Tibial nerve (tissue), 4 donors: ENCODE measurements at places on chromosomes 7 and 10.
A peak's percentile ranks its signal among the peaks of the same experiment; 100 is the strongest.

DNA sequence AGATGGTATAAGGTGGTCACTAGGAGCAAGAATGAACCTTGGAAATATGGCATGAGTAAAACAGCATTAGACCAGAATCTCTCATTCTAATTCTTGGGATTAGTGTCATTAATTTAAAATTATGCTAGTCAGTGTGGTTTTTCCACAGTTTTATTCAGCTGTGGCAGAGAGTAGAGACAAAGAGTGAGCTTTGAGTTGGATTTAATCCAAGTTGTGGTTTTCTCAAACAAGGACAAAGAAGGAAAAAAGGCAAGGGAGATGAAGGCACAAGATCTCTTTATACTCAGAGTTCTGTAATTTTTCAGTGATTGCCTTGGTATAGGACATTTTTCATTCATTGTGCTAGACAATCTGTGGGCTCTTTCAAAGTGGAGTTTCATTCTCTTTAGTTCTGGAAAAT lies 28.2 kb upstream of the AKAP9 start:
- DNase-seq: no peak
- H3K4me1 ChIP-seq: no peaks in the 10 kb centered on the region
- H3K4me3 ChIP-seq: no peak overlapping the region
- no peaks in the 10 kb centered on the region for H3K27me3 ChIP-seq
- H3K36me3 ChIP-seq: no peaks in the 10 kb centered on the region
- no peak overlapping the region for H3K27ac ChIP-seq

DNA sequence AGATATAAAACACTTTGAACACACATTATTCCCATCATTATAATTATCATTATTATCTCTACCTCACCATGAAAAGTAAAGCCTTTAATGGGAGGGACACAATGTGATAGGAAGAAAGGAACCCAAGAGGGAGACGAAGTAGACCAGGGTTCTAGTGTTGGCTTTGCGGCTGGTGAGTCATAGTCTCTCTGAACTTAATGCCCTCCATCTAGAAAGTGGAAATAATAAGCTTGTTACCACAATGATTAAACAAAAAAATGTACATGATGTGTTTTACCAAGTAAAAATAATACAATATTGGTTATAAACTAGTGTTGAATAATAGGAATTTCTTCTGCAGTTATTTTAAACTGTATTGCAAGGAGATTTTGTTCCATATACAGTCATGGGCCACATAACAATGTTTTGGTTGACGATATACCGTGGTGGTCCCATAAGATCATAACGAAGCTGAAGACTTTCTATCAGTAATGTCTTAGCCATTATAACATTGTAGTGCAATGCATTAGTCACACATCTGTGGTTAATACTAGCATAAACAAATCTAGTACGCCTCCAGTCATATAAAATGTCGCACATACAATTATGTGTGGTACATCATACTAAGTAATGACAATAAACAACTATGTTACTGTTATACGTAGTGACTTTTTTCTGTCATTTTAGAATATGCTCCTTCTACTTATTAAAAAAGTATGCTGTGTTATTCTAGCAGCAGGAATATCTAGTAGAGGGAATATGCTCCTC lies 450.6 kb upstream of the SORCS1 start:
- no peaks in the 10 kb centered on the region for H3K4me1 ChIP-seq
- H3K36me3 ChIP-seq: no peaks in the 10 kb centered on the region
- DNase-seq: no peak
- H3K4me3 ChIP-seq: no peak overlapping the region
- H3K27me3 ChIP-seq: no peaks in the 10 kb centered on the region

- no peaks in the 10 kb centered on the region for H3K36me3 ChIP-seq
- no peak for DNase-seq
- no peaks in the 10 kb centered on the region for H3K4me1 ChIP-seq
- no peak overlapping the region for H3K4me3 ChIP-seq
- no peak overlapping the region for H3K27ac ChIP-seq
- H3K27me3 ChIP-seq: no peaks in the 10 kb centered on the region
These were observed 241.7 kb downstream of the GATA3 start for GRCh38 chr10:8296090-8296733.

DNA sequence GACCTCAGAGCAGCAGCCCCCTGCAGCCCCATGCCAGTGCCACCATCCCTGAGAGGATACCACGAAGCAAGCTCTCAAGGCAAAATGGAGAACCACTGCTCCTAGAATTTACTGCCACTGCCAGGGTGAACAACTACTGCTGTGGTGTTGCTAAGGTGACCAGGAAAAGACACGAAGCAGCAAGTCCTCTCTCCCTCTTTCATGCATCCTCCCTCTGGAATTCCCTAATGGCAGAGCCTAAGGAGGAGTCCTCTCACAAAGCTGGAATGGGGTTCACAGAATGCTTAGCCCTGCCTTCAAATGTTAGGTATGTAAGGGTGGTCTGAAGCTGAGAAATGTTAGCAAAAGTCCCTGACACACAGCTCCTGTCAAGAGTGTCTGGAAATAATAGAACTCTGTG lies 35.8 kb upstream of the NPSR1 start:
- H3K27ac ChIP-seq: no peak overlapping the region
- H3K36me3 ChIP-seq: no peaks in the 10 kb centered on the region
- no peak overlapping the region for H3K4me3 ChIP-seq

- no peak overlapping the region for H3K27ac ChIP-seq
- H3K27me3 ChIP-seq: no peaks in the 10 kb centered on the region
- H3K4me1 ChIP-seq: peaks cover 3% of the 10 kb centered on the region
- no peak overlapping the region for H3K4me3 ChIP-seq
- no peak for DNase-seq
These were observed 18.4 kb upstream of the VOPP1 start for GRCh38 chr7:55590517-55591281.

DNA sequence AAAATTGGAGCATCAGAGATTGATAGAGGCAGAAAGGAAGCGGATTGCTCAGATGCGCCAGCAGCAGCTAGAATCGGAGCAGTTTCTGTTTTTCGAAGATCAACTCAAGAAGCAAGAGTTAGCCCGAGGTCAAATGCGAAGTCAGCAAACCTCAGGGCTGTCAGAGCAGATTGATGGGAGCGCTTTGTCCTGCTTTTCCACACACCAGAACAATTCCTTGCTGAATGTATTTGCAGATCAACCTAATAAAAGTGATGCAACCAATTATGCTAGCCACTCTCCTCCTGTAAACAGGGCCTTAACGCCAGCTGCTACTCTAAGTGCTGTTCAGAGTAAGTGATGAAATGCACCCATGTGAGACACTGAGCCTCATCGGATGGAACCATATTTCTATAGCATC lies 33.1 kb downstream of the STAMBPL1 start:
- H3K36me3 ChIP-seq: no peaks in the 10 kb centered on the region
- no peaks in the 10 kb centered on the region for H3K27me3 ChIP-seq
- no peak for DNase-seq
- H3K4me3 ChIP-seq: peak overlapping the region; percentile 4
- H3K4me1 ChIP-seq: peaks cover 4% of the 10 kb centered on the region

- H3K36me3 ChIP-seq: no peaks in the 10 kb centered on the region
- H3K4me3 ChIP-seq: no peak overlapping the region
- no peak overlapping the region for H3K27ac ChIP-seq
These were observed 449.1 kb downstream of the XPNPEP1 start for GRCh38 chr10:109474261-109474660.

- no peaks in the 10 kb centered on the region for H3K27me3 ChIP-seq
- DNase-seq: no peak
- H3K4me1 ChIP-seq: no peaks in the 10 kb centered on the region
- H3K36me3 ChIP-seq: no peaks in the 10 kb centered on the region
These were observed 217.2 kb downstream of the REEP3 start for GRCh38 chr10:63738410-63738809.

DNA sequence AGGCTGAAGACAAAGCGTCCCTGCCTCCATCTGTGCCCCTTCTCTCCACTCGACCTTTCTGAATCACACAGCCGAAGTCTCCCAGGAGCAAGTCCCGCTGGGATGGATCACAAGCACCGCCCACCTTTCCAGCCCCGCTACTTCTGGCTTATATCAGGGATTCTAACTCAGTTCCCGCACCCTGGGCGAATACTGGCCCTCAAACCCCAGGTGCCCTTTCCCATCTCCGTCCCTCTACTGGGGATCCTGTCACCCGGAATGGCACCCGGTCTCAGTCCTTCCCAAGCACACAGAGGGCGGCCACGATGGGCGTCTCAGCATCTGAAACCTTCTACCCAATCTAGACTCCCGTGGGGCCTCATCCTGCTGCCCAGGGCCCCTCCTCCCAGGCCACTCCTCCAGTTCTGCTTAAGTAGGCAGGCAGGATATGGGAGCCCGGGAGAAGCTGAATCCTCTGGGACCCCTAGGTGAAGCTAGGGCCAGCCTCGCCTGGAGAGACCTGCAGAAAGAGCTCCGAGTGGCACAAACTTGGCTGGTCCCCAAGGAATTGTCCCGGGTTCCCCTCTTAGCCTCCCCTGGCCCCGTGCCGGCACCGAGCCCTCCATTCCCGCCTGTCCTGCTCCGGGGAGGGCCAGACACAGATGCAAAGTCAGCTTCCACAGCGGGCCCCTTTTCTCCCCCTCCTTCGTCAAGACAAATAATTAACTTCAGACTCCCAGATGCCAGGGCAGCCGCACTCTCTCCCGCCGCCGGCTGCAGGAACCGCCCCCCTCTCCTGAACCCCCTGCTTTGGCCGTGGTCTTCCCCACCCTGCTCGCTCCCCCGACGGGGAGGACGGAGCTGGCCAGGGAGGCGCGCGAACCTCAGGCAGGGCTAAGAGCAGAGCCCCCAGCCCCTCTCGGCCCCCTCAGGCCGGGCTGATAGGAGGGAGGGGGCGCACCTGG lies 612 bp downstream of the KCP start:
- no peak for DNase-seq
- H3K4me3 ChIP-seq: peak overlapping the region; percentile 18
- H3K27me3 ChIP-seq: no peaks in the 10 kb centered on the region

DNA sequence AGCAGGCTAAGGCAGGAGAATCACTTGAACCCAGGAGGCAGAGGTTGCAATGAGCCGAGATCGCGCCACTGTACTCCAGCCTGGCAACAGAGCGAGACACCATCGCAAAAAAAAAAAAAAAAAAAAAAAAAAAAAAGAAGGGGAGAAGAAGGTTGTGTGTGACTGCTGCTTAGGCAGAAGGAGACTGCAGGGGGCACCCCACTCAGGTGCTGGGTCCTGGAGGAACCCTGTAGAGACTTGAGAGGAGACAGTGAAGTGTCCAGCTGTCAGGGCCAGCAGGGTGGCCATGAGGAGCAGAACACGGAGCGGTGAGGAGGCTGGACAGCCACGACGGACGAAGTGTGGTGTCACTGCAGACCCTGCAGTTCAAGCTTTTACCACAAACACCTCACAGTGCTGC lies 99.0 kb upstream of the NMT2 start:
- H3K27ac ChIP-seq: no peak overlapping the region
- no peak overlapping the region for H3K4me3 ChIP-seq
- H3K27me3 ChIP-seq: no peaks in the 10 kb centered on the region
- H3K4me1 ChIP-seq: no peaks in the 10 kb centered on the region

DNA sequence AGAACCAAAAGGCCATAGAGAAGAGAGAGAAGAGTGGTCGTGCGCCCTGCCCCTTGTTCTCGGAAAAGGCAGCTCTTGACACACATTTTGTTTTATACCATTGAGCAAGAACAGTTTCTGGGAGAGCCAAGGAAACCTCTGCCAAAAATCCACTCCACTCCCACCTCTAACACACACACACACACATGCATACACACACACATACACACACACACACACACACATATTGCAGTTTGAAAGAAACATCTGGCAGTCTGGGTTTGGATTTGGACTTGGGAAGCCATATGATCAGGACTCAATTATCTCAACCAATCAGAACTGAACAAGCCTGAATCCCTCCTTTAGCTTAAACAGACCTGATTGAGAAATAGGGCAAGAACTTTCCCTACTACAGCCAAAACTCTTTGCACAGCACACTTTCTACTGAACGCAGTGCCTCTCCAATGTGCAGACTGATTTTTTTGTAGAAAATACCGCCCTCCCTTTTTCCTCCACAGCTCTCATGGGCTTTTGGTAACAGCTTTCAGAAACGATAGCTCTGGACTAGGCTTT lies 484.0 kb upstream of the ZWINT start:
- H3K4me1 ChIP-seq: no peaks in the 10 kb centered on the region
- no peak for DNase-seq
- no peaks in the 10 kb centered on the region for H3K36me3 ChIP-seq
- H3K4me3 ChIP-seq: no peak overlapping the region
- H3K27me3 ChIP-seq: no peaks in the 10 kb centered on the region
- no peak overlapping the region for H3K27ac ChIP-seq

- no peaks in the 10 kb centered on the region for H3K27me3 ChIP-seq
- no peaks in the 10 kb centered on the region for H3K4me1 ChIP-seq
- no peak overlapping the region for H3K4me3 ChIP-seq
- H3K36me3 ChIP-seq: no peaks in the 10 kb centered on the region
- no peak overlapping the region for H3K27ac ChIP-seq
- DNase-seq: no peak
These were observed 123.0 kb upstream of the CTBP2 start for GRCh38 chr10:125283191-125283835.

- no peak overlapping the region for H3K4me3 ChIP-seq
- peak overlapping the region; percentile 68 for H3K27ac ChIP-seq
- peak; percentile 60 for DNase-seq
- no peaks in the 10 kb centered on the region for H3K4me1 ChIP-seq
- no peaks in the 10 kb centered on the region for H3K36me3 ChIP-seq
These were observed 192.3 kb downstream of the REEP3 start for GRCh38 chr10:63713191-63714144.

DNA sequence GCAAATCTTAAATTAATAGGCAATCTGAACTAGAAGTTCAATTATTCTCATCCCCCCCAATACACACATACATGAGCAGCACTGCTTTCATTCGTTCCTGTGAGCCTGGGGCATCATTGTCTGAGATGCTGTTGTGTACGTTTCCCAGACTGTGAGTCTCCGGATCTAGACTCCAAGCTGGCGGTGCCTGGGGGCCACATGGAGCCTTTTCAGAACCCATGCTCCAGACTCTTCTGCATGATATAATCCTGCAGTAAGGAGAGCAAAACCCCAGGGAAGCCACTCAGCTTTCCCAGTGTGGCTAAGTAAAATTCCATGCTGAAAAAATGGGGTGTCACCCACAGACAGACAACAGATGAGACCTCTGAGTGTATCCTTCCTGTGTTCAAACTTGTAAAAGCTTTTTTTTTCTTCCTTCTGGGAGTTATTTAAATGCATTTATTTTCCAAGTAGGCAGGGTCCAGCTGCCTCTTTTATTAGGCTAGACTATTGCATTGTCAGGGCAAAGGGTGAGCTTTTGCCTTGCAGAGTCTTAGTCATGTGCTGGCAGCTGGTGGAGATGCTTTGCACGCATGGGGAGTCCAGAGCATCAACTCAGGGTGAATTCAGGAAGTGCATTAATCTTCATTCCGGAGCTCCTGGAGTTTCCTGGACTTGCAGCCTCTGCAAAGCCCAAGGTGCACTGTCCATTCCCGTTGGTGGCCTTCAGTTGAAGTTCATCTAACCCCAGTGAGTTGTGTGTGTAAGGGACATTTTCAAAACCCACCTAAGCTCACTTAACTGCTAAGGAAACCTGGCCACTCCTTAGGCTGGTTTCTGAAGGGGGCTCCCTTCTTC lies 185.7 kb upstream of the ADO start:
- no peaks in the 10 kb centered on the region for H3K27me3 ChIP-seq
- H3K27ac ChIP-seq: no peak overlapping the region
- H3K36me3 ChIP-seq: no peaks in the 10 kb centered on the region
- no peak overlapping the region for H3K4me3 ChIP-seq
- no peak for DNase-seq
